Naive B cell (primary cell): ENCODE measurements at places on chromosomes 16 and 17.

- no peaks in the 10 kb centered on the region for H3K27me3 ChIP-seq
- H3K4me3 ChIP-seq = no peak overlapping the region
- peaks cover 33% of the 10 kb centered on the region for H3K4me1 ChIP-seq
- H3K36me3 ChIP-seq = peaks cover 31% of the 10 kb centered on the region
- H3K27ac ChIP-seq = no peak overlapping the region
Measured at GRCh38 chr17:16003841-16004240, 4.2 kb downstream of the TTC19 start.

- peaks cover 72% of the 10 kb centered on the region for H3K4me1 ChIP-seq
- no peak for DNase-seq
- H3K36me3 ChIP-seq = peaks cover 5% of the 10 kb centered on the region
- no peaks in the 10 kb centered on the region for H3K27me3 ChIP-seq
Measured at GRCh38 chr17:39678340-39679116, 9.3 kb downstream of the PGAP3 start.

- H3K27ac ChIP-seq = no peak overlapping the region
- H3K4me3 ChIP-seq = no peak overlapping the region
- DNase-seq = no peak
- no peaks in the 10 kb centered on the region for H3K4me1 ChIP-seq
- H3K36me3 ChIP-seq = no peaks in the 10 kb centered on the region
- H3K27me3 ChIP-seq = no peaks in the 10 kb centered on the region
Measured at GRCh38 chr17:76812968-76813367, 55.2 kb upstream of the MGAT5B start.

GRCh38 chr17:11950771-11951519 is 46.3 kb downstream of the ZNF18 start:
- H3K27me3 ChIP-seq = no peaks in the 10 kb centered on the region
- peaks cover 12% of the 10 kb centered on the region for H3K36me3 ChIP-seq
- no peak overlapping the region for H3K27ac ChIP-seq
- DNase-seq = no peak
- H3K4me3 ChIP-seq = no peak overlapping the region
- no peaks in the 10 kb centered on the region for H3K4me1 ChIP-seq

DNA sequence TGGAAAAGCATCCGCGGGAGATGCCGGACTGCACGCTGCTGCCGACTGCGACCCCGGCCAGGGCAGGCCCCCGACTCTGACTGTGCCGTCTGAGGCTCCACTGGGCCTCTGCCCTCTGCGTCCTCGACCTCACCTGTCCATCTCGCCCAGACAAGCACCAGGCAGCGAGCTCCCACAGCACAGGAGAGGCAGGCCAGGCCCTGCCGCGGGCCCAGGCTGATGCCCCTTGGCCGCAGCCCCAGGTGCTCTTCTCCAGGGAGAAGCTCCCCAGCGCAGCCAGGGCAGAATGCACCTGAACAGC is 98.1 kb upstream of the DNAH17 start:
- peaks cover 16% of the 10 kb centered on the region for H3K36me3 ChIP-seq
- no peaks in the 10 kb centered on the region for H3K27me3 ChIP-seq
- no peak for DNase-seq
- H3K4me1 ChIP-seq = no peaks in the 10 kb centered on the region

DNA sequence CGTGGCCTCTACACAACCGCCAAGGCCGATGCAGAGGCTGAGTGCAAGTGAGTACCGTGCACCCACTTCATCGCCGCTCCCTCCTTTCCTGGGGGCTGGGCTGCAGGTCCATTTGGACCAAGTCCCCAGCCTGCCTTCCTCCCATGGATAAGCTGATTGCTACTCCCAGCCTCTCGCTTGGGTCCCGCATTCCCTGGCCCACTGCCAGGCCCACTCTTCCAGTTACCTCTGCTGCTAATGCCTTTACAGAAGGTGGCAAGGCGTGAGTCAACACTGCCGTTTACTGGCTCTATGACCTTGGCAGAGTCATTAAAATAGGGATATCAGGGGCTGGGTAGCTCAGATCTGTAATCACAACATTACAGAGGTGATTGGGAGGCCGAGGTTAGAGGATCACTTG is 11.2 kb downstream of the SULT1A2 start:
- DNase-seq = no peak
- no peak overlapping the region for H3K27ac ChIP-seq
- no peaks in the 10 kb centered on the region for H3K4me1 ChIP-seq
- H3K4me3 ChIP-seq = no peak overlapping the region
- H3K36me3 ChIP-seq = peaks cover 40% of the 10 kb centered on the region

DNA sequence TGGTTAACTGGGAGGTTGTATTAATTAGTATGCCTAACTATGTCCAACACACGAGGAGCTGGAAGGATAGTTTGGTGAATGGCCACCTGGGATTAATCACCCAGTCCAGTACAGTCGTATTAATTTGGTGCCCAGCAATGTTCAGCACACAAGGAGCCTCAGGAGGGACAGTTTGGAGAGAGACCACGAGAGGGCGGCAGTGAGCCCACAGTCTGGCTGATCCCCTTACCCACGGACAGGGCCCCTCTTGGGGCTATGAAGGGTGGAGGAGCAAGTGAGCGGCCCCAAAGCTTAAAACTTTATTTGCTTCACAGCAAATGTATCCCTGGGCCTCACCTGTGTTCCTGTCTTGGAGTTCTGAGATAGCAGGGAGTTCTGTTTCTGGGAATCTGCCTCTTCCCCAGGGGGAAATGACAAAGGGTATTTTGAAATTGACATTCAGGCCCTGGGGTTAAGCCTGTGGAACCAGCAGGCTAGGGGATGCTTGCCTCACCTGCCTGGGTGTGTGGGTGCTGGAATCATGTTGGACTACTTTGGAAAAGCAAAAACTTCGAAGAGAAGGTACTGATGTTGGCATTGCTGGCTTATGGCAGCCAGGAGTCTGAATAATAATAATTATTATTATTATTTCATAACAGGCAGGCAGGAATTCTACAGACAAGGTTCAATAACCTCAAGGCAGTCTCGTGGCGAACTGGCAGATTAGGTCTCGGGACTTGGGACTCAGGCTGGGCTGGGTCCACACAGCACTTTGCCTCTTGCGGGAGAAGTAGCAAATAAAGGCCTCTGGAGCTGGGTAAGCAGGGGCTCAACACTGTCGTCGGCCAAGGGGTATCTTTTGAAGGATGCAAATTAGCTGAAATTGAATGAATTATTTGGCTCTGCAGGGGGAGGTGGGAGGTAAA is 227.6 kb upstream of the ASIC2 start:
- DNase-seq = no peak
- no peaks in the 10 kb centered on the region for H3K4me1 ChIP-seq
- H3K4me3 ChIP-seq = no peak overlapping the region
- H3K36me3 ChIP-seq = no peaks in the 10 kb centered on the region
- H3K27ac ChIP-seq = no peak overlapping the region
- H3K27me3 ChIP-seq = no peaks in the 10 kb centered on the region

DNA sequence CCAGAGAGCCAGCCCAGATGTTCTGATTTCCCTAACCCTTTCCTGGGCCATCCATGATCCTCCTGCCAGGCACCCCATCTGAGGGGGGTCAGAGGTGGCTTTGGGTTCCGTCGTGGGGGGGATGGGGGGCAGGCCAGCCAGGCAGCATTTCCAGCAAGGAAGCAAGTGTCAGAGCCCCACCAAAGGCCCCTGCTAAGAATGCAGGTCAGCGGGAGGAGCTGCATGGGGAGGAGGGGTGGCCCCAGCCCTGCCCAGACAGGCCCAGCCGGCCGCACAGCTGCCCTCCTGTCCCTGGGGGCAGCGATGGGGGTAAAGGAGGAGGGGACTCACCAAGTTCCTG is 2.3 kb upstream of the SCRN2 start:
- H3K27me3 ChIP-seq = peaks cover 46% of the 10 kb centered on the region
- no peak for DNase-seq
- H3K27ac ChIP-seq = no peak overlapping the region
- H3K4me3 ChIP-seq = no peak overlapping the region

DNA sequence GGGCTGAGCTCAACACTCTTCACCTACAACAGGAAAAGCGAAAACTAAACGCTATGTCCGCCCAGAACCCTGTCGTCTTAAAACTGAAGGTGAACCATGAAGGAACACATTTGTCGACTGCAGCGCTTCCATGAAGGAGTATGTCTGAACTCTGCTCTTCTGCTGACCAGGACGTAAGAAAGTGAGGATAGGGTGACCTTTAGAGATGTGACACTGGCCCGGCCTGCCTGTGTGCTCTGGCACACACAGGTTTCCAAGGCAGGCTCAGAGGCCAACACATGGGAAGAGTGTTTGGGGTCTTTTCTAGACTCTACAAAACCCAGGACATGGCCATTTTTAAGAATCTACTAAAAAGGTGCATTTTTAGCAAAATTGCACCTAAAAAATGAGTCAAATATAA is 21.1 kb downstream of the MARF1 start:
- H3K36me3 ChIP-seq = peaks cover 47% of the 10 kb centered on the region
- H3K4me3 ChIP-seq = no peak overlapping the region
- H3K27ac ChIP-seq = peak overlapping the region; percentile 5
- peaks cover 5% of the 10 kb centered on the region for H3K4me1 ChIP-seq
- H3K27me3 ChIP-seq = no peaks in the 10 kb centered on the region

- no peaks in the 10 kb centered on the region for H3K27me3 ChIP-seq
- no peak for DNase-seq
- no peak overlapping the region for H3K27ac ChIP-seq
- H3K4me3 ChIP-seq = no peak overlapping the region
Measured at GRCh38 chr17:72869630-72870029, 222.9 kb downstream of the SLC39A11 start.

DNA sequence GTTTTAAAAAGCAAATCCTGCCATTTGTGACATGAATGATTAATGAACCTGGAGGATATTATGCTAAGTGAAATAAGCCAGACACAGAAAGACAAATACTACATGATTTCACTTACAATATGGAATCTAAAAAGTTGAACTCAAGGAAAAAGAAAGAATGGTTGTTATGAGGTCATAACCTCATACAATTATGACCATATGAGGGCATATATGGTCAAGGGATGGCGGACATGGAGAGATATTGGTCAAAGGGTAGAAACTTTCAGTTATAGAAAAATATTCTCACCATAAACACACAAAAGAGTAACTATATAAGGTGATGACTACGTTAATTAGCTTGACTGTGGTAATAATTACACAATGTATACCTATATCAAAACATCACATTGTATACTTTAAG is 56.5 kb downstream of the MYO1D start:
- H3K36me3 ChIP-seq = no peaks in the 10 kb centered on the region
- H3K27me3 ChIP-seq = peaks cover 32% of the 10 kb centered on the region
- no peak overlapping the region for H3K4me3 ChIP-seq
- no peaks in the 10 kb centered on the region for H3K4me1 ChIP-seq
- DNase-seq = no peak

DNA sequence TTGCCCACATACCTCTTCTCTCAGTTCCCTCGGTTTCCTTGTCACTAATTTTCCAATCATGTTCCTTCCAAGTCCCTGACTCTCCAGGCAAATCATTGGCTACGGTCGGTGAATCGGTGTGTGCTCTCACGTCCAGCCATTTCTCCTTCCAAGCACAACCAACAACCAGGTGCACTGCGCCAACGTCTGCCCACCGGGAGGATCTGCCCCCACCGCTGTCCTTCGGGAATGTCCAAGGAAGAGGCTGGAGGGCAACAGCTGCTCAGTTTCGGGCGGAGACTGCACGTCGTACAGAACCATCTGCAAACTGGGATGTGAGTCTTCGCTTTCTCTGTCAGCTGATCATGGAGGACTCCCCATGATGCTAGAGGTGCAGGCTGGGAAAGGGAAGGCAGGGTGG is 8.4 kb upstream of the NXN start:
- H3K27ac ChIP-seq = no peak overlapping the region
- H3K27me3 ChIP-seq = no peaks in the 10 kb centered on the region
- H3K36me3 ChIP-seq = no peaks in the 10 kb centered on the region
- no peak for DNase-seq
- H3K4me1 ChIP-seq = no peaks in the 10 kb centered on the region
- no peak overlapping the region for H3K4me3 ChIP-seq

DNA sequence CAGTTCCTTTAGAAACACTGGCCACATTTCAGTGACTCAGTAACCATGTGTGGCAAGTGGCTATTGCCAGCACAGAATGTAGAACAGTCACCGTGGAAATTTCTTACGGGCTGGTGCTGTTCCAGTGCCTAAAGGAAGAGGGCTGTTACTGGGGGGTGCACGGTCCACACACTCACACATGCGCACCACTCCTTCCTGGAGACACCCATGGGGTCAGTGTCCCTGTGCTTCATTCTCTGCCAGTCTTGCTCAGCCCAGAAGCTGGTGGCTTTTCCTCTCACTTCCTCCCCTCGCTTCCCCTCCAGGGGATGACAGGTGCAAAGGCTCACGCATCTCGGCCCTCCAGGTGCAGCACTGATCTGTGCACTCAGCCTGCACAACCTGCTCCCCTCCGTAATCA is 115.6 kb downstream of the CCDC182 start:
- peak; percentile 80 for DNase-seq
- peak overlapping the region; percentile 48 for H3K4me3 ChIP-seq
- peak overlapping the region; percentile 81 for H3K27ac ChIP-seq
- H3K27me3 ChIP-seq = no peaks in the 10 kb centered on the region
- H3K4me1 ChIP-seq = peaks cover 69% of the 10 kb centered on the region

DNA sequence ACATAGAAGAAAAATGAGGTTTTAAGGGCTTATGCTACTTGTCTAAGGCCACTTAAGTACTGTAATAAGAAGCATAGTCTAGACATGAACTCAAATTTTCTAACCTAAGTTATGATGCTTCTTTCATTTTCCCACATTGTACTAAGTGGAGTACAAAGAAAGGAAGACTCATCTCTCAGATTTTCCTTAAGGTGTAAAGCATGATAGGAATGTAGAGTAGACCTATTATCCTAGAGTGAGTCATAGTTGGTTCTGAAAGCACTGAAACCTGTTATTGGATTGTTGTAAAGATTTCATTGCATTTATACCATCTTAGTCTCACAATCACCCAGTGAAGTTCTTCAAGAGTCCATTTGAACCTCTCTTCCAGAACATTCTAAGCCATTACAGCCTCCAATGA is 343.8 kb downstream of the TOX3 start:
- H3K27ac ChIP-seq = no peak overlapping the region
- no peak for DNase-seq
- H3K27me3 ChIP-seq = peaks cover 7% of the 10 kb centered on the region
- no peaks in the 10 kb centered on the region for H3K36me3 ChIP-seq
- H3K4me1 ChIP-seq = no peaks in the 10 kb centered on the region

DNA sequence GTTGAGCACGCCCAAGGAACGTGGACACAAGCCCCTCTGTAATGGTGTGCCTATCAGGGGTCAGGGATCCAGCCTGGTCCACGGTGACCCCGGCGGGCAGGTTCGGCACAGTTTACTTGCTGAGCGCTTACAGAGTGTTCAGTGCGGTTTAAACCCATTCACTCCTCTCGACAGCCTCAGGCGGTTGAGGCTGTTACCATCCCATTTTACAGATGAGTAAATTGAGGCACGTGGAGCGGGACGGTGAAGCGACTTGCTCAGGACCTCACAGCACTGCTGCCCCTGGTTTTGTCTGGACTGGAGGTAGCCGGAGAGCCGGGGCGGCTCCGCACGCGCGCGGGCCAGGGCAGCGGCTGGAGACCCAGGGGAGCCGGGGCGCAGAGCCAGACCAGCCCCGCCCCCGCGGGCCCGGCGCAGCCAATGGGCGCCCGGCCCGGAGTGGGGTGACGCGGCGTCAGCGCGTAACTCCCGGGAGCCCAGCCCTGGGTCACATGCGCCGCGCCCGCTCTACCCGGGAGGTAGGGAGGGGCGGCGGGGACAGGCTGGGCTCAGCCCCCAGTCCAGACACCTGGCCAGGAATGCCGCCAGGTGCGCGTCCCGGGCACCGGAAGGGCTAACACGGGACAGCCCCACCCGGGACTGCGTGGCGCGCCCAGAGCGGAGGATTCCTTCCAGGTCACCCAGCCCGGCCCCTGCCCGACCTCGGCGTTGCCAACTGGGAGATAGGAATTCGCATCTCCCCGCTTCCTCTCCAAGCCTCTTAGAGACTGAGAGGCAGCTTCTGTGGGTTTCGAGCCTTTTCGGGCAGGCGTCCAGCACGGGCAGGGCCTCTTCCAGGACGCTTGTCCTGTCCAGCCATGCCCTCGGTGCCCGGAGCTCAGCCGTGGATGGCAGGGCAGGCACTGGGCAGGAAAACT is 3.3 kb upstream of the SREBF1 start:
- no peaks in the 10 kb centered on the region for H3K27me3 ChIP-seq
- H3K4me3 ChIP-seq = peak overlapping the region; percentile 70
- DNase-seq = peak; percentile 86
